ENCODE measurements at places on chromosomes 7 and 10.

GRCh38 chr10:117413928-117414618, 38.8 kb upstream of the PDZD8 start:
- no peaks in the 10 kb centered on the region for H3K36me3 ChIP-seq
- no peak overlapping the region for H3K27ac ChIP-seq
- no peak for DNase-seq
- H3K4me1 ChIP-seq, result no peaks in the 10 kb centered on the region
- H3K4me3 ChIP-seq, result no peak overlapping the region

GRCh38 chr10:124409696-124410095, 9.0 kb downstream of the OAT start:
- H3K27ac ChIP-seq, result no peak overlapping the region
- H3K4me3 ChIP-seq, result no peak overlapping the region
- no peaks in the 10 kb centered on the region for H3K4me1 ChIP-seq
- DNase-seq, result no peak

GRCh38 chr7:130593033-130593432, 75.5 kb downstream of the COPG2 start:
- DNase-seq, result no peak
- H3K4me3 ChIP-seq, result no peak overlapping the region
- peaks cover 5% of the 10 kb centered on the region for H3K36me3 ChIP-seq
- no peaks in the 10 kb centered on the region for H3K4me1 ChIP-seq

DNA sequence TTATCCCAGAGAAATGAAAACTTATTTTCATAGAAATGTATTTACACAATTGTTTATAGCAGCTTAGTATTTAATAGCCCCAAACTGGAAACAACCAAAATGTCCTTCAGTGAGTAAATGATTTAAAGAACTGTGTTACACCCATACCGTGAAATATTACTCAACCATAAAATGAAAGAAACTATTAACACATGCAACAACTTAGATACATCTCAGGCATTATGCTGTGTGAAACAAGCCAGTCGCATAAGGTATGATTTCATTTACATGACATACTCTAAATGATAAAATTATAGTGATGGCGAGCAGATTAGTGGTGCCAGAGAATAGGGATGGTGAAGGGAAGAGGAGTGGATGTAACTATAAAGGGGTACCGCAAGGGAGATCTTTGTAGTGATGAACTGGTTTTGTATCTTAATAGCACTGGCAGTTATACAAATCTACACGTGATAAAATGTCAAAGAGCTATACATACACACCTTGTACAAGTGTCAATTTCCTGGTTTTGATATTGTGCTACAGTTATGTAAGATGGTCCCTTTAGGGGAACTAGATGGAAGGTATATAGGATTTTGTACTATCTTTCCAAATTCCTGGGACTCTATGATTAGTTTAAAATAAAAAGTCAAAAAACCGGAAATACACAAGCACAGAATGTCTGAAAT, 40.5 kb downstream of the MACC1 start:
- H3K4me1 ChIP-seq, result no peaks in the 10 kb centered on the region
- no peak overlapping the region for H3K4me3 ChIP-seq
- no peaks in the 10 kb centered on the region for H3K36me3 ChIP-seq
- no peak for DNase-seq
- peaks cover 8% of the 10 kb centered on the region for H3K27me3 ChIP-seq

DNA sequence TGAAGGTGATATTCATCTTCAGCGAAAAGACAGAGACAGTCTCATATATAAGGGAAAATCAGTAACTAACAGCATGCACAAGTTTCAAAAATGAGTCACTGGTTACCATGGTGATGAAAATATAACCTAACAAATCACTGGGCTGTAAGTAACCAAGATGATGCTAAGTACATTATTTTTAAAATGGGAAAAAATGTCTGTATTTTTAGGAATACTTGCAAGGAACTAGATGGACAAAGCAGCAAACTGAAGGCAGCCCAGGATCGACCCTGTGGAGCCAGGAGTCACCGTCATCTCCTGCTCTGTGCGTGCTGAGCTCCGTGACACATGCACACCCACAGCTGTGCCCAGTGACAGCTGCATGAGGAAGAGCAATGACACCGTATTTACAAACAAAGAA, 137.3 kb downstream of the ELMO1 start:
- H3K36me3 ChIP-seq, result peaks cover 72% of the 10 kb centered on the region
- no peak for DNase-seq
- no peak overlapping the region for H3K4me3 ChIP-seq
- peak overlapping the region; percentile 89 for H3K27ac ChIP-seq
- peaks cover 37% of the 10 kb centered on the region for H3K4me1 ChIP-seq
- no peaks in the 10 kb centered on the region for H3K27me3 ChIP-seq

GRCh38 chr7:13731643-13732042, 257.8 kb downstream of the ETV1 start:
- H3K27me3 ChIP-seq, result no peaks in the 10 kb centered on the region
- no peaks in the 10 kb centered on the region for H3K36me3 ChIP-seq
- no peak overlapping the region for H3K4me3 ChIP-seq
- no peaks in the 10 kb centered on the region for H3K4me1 ChIP-seq

- peaks cover 3% of the 10 kb centered on the region for H3K36me3 ChIP-seq
- DNase-seq, result peak; percentile 78
- H3K4me1 ChIP-seq, result peaks cover 23% of the 10 kb centered on the region
- peak within 1 kb of the TSS; percentile 87 for H3K27ac ChIP-seq
Measured at GRCh38 chr10:133276435-133277201, at the start of gene ADAM8. Gene ADAM8 (minus strand): TSS chr10:133276868. CDS start chr10:133276817, 51 bp downstream.

- DNase-seq, result no peak
- H3K4me1 ChIP-seq, result no peaks in the 10 kb centered on the region
- H3K27me3 ChIP-seq, result no peaks in the 10 kb centered on the region
- H3K36me3 ChIP-seq, result peaks cover 15% of the 10 kb centered on the region
- H3K4me3 ChIP-seq, result no peak overlapping the region
Measured at GRCh38 chr10:73839276-73839966, 28.0 kb upstream of the NDST2 start.

DNA sequence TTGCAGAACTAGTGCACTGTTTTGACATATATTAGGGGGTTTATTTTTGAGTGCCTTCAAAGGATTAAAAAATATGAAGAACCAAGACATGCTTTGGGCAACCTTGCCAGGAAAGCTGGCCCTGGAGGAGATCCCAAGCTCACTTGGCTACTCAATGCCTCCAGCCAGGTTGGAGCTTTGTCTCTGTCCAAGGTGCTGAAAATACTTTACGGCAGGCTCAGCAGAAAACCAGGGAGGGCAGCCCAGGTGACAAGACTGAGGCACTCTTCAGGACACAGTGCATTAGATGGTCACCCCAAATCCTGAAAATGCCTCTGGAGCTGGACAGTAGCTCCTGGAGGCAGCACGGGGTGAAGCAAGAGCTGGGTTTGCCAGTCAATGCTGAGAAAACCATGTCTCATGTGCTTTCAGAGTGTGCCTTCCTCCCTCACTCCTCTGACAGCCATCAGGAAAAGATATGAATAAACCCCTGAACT, 5.8 kb upstream of the KCNH2 start:
- no peak overlapping the region for H3K4me3 ChIP-seq
- peaks cover 13% of the 10 kb centered on the region for H3K4me1 ChIP-seq
- no peak overlapping the region for H3K27ac ChIP-seq
- H3K36me3 ChIP-seq, result no peaks in the 10 kb centered on the region
- H3K27me3 ChIP-seq, result peaks cover 73% of the 10 kb centered on the region

- H3K27ac ChIP-seq, result peak overlapping the region; percentile 10
- H3K27me3 ChIP-seq, result peaks cover 3% of the 10 kb centered on the region
- no peak for DNase-seq
Measured at GRCh38 chr10:114615600-114616007, 42.5 kb downstream of the ABLIM1 start.

DNA sequence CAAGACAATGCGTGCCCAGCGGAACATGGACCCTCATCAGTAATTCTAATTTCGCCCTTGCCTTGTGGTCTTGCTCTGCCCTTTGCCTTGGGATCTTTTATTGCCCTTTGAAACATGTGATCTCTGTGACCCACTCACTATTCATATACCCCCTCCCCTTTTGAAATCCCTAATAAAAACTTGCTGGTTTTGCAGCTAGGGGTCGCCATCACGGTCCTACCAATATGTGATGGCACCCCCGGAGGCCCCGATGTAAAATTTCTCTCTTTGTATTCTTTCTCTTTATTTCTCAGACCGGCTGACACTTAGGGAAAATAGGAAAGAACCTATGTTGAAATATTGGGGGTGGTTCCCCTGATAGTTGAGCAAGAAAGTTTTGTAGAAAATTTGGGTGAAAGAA, 242.7 kb downstream of the CDK14 start:
- no peaks in the 10 kb centered on the region for H3K4me1 ChIP-seq
- H3K4me3 ChIP-seq, result no peak overlapping the region
- H3K27ac ChIP-seq, result no peak overlapping the region
- no peak for DNase-seq
- no peaks in the 10 kb centered on the region for H3K27me3 ChIP-seq

GRCh38 chr10:3258394-3258793, 85.8 kb upstream of the PITRM1 start:
- H3K4me1 ChIP-seq, result no peaks in the 10 kb centered on the region
- H3K4me3 ChIP-seq, result no peak overlapping the region
- H3K27me3 ChIP-seq, result peaks cover 25% of the 10 kb centered on the region
- no peak for DNase-seq

- H3K36me3 ChIP-seq, result no peaks in the 10 kb centered on the region
- DNase-seq, result no peak
- H3K27ac ChIP-seq, result no peak overlapping the region
- H3K4me1 ChIP-seq, result no peaks in the 10 kb centered on the region
Measured at GRCh38 chr10:34687434-34688210, 127.5 kb downstream of the PARD3 start.

DNA sequence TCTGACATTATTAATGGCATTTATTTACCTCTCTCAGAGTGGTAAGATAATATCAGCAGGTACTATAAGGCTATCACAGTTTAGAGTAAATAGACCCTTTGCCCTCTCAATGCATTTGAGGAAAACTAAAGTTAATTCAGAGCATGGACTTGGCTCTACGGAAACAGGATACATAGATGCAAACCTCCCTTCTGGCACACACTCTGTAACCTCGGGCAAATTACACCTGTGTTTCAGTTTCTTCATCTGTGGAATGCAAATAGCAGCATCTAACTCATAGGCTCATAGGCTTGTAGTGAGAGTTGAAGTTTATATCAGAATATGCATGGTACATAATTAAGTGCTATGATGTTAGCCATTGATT, 5.6 kb downstream of the RAPGEF5 start:
- no peak for DNase-seq
- H3K4me3 ChIP-seq, result no peak overlapping the region
- H3K27ac ChIP-seq, result no peak overlapping the region
- H3K36me3 ChIP-seq, result no peaks in the 10 kb centered on the region
- H3K27me3 ChIP-seq, result peaks cover 56% of the 10 kb centered on the region
- peaks cover 2% of the 10 kb centered on the region for H3K4me1 ChIP-seq

DNA sequence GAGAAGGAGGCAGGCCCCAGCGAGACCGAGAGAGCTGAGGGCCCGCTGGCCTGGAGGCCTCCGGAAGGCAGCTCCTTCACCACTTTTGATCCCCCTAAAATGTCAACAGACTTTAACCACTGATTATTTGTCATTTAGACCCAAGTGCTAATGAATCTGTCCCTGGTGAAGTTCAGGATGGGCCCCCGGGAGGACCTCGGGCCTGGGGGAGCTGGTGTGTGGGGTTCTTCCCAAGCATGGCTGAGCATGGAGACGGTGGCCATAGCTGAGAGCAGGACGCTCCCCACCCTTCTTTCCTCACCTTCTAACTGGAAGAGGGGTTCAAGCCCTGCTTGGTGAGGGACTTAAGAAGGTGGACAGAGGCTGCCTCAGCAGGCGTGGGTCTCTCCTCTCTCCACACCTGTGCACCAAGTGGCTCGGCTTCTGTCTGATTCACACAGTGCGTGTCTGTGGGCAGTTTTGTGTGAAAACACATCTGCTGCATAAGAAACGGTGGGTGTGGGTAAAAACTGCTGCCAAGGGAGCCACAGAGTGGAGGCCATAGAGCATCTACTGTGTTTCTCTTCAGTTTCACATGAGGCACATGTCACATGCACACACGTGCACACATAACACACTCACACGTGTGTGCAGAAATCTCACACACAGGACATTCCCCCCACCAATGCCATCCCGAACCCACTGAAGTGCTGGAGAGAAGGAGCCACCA, 53.5 kb upstream of the VIPR2 start:
- H3K27me3 ChIP-seq, result no peaks in the 10 kb centered on the region
- H3K4me1 ChIP-seq, result peaks cover 17% of the 10 kb centered on the region
- H3K4me3 ChIP-seq, result peak overlapping the region; percentile 37
- H3K36me3 ChIP-seq, result no peaks in the 10 kb centered on the region
- peak overlapping the region; percentile 4 for H3K27ac ChIP-seq
- no peak for DNase-seq

DNA sequence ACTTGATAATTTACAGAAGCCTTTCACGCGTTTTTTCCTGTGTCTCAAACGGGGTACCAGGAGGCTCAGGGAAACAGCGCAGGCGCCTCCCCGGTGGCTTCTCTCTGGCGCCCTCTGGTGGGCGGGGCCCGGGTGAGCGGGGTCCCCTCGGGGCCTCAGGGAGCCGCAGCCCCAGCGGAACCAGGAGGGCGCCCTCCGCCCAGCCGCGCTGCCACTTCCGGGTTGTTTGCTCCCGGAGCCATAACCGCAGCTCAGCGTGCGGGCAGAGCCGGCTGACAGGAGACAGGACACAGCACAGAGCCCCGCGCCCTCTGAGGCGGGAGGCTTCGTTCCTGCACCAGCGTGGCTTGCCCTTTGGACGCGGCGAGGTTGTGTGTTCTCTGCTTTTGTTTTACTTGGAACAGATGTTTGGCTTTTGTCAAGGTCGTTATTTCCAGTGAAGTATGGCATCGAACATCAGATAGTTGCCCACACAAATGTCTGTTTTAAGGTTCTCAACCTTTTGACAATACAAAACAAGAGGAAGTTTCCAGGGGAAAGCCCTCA, 6.9 kb upstream of the CYP2E1 start:
- H3K4me3 ChIP-seq, result peak overlapping the region; percentile 37
- DNase-seq, result peak; percentile 96
- no peaks in the 10 kb centered on the region for H3K36me3 ChIP-seq
- H3K4me1 ChIP-seq, result peaks cover 10% of the 10 kb centered on the region
- H3K27ac ChIP-seq, result no peak overlapping the region

DNA sequence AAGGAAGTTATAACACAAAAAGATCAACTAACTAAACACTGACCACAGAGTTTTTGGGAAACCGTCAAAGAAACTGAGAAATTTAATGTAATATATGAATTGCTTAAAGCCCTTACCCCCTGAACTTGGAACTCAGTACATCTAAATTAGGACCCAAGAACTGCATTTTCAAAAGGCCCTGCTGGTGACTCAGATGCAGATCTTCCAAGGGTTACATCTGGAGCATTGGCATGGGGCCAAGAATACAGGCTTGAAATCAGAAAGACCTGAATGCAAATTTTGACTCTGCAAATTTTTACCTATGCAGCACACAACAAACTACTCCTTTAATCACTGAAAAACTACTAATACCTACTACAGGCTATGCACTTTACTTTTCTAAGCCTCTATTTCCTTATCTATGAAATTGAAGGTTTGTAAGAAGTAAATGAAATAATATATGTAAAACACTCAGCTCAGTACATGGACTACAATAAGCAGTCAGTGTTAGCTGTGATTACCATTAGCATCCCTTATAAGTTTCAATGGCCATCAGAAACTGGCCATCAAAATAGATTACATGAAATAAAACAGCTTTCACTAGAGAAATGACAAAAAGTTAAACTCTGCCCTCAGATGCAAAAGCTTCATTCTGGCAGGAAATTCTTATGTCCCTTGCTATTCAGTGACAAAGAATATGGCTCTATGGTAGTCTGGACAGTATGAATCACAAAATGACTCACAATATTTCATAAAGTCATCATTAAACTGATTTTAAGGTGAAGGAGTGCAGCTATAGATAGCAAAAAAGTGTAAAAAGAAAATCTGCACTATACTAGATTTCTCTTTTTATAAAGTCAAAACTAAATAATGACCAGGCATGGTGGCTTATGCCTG, 43.6 kb downstream of the NSUN6 start:
- no peak overlapping the region for H3K4me3 ChIP-seq
- no peaks in the 10 kb centered on the region for H3K4me1 ChIP-seq
- no peak overlapping the region for H3K27ac ChIP-seq
- no peak for DNase-seq
- H3K27me3 ChIP-seq, result no peaks in the 10 kb centered on the region

Measured in activated naive CD8-positive, alpha-beta T cell treated with anti-CD3 and anti-CD28 coated beads, Interleukin-2, amount 10 ng/mL, durations not matched to agents 7 days and 5 days (primary cell).